Stimulated activated CD4-positive, alpha-beta T cell treated with anti-CD3 and anti-CD28 coated beads, Interleukin-12 subunit alpha, Interleukin-12 subunit beta, amount 100 ng/mL, for 4 hours (primary cell): ENCODE measurements at places on chromosomes 3 and 15.
A peak's percentile ranks its signal among the peaks of the same experiment; 100 is the strongest.

DNA sequence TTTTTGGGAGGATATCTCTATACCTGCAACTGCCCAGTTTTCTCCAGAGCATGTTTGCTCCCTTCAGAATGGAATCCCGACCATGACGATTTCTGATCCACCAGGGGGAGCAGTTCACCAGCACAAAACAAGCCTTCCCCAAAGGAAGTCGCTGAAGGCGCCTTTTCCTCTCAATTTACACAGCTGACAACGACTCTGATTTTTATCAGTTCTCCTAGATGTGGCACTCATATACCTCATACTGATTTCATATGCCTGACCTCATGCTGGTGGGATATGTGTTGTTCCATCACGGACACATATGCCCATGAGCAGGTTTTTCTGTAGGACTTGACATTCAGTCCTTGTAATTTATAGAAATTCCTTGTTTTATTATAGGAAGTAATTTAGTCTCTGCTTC, 1028.2 kb downstream of the MCTP2 start:
- peak; percentile 25 for DNase-seq

GRCh38 chr3:193014902-193015301, 97.2 kb upstream of the MB21D2 start:
- no peak for DNase-seq

- no peak for DNase-seq
Measured at GRCh38 chr15:74144153-74144775, 13.9 kb downstream of the ISLR2 start.

- DNase-seq = no peak
Measured at GRCh38 chr15:82294061-82294690, 31.6 kb downstream of the SAXO2 start.

- DNase-seq = no peak
Measured at GRCh38 chr3:9196020-9196419, 53.4 kb downstream of the SRGAP3 start.

DNA sequence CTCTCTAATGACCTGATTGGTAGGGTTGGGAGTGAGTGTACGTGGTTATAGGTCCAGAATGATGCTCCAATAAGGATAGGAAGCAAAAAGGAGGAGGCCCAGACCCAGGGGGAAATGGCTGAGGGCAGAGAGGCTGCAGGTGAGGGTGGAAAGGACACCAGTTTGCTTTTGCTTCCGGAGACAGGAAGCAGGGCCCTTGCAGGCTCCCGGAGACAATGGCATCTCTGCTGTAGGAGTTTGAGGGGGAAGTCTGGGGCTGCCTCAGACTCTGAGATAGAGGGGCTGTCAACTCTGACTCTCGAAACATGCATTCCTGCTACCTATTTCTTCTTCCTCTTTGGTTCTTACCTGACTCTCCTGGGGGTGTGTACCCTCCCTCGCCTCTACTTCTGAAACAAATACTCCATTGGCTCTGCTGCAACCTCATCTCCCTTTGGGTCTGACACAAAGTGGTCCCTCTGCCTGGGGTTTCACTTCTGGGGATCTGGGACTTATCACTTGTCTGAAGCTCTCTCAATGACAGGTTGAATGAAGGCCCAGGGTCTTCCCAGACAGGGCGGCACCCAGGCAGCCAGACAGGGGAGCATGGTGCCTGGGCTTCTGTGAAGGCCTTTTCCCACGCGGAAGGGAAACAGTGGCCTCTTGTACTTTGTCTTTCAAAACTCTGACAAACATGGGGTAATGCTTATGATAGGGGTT, 61.5 kb downstream of the CHRD start:
- DNase-seq = no peak
